ENCODE measurements at places on chromosomes 3 and 15.
A peak's percentile ranks its signal among the peaks of the same experiment; 100 is the strongest.

GRCh38 chr3:76346690-76347089, 561.3 kb upstream of the ZNF717 start:
- no peak overlapping the region for H3K27ac ChIP-seq
- H3K4me1 ChIP-seq: no peaks in the 10 kb centered on the region
- DNase-seq: no peak
- no peaks in the 10 kb centered on the region for H3K36me3 ChIP-seq

DNA sequence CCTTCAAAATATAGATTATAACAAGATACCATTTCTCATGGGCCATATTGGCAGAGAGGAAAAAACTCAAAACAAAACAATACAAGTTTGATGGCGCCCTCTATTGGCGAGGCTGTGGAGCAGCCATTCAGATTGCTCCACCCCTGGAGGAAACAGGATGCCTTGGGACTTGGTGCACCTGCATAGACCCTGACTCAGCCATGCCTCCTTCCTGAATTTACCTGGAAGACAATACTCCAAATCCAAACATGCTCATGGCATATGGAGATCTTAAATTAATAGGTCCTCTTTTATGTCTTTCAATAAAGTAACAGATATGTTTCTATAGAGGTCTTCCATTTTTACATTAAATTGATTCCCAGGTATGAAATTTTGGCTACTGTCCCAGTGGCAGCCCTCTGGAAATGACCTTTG, 90.0 kb downstream of the APBA2 start:
- no peaks in the 10 kb centered on the region for H3K4me1 ChIP-seq
- peaks cover 7% of the 10 kb centered on the region for H3K27me3 ChIP-seq
- H3K27ac ChIP-seq: no peak overlapping the region
- no peaks in the 10 kb centered on the region for H3K36me3 ChIP-seq
- H3K4me3 ChIP-seq: no peak overlapping the region

GRCh38 chr15:65954289-65954741, 85.0 kb downstream of the RAB11A start:
- H3K4me3 ChIP-seq: no peak overlapping the region
- peaks cover 6% of the 10 kb centered on the region for H3K4me1 ChIP-seq
- H3K36me3 ChIP-seq: no peaks in the 10 kb centered on the region
- H3K27ac ChIP-seq: no peak overlapping the region

DNA sequence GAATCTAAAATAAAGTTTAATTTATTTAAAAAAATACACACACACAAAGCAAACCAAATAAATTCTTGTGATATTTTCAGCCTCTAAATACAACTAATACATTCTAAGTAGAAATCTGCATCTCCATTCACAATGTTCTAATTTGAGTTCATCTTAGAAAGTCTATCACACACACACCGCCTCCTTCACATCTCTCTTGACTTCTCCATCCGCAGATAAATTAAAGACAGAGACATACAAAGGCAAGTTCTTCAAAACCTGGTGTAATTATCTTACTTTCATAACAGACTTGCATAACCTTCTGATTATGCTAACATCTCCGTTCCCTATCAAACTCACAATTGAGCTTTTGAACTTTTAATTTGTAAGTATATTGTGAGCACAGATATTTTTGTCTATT, 657.3 kb downstream of the VGLL3 start:
- H3K27me3 ChIP-seq: no peaks in the 10 kb centered on the region
- H3K27ac ChIP-seq: no peak overlapping the region
- no peaks in the 10 kb centered on the region for H3K36me3 ChIP-seq
- H3K4me1 ChIP-seq: no peaks in the 10 kb centered on the region
- no peak for DNase-seq
- no peak overlapping the region for H3K4me3 ChIP-seq

GRCh38 chr15:101342056-101342455, 47.0 kb upstream of the SNRPA1 start:
- no peaks in the 10 kb centered on the region for H3K36me3 ChIP-seq
- no peak overlapping the region for H3K4me3 ChIP-seq
- H3K27ac ChIP-seq: no peak overlapping the region
- peaks cover 25% of the 10 kb centered on the region for H3K27me3 ChIP-seq

DNA sequence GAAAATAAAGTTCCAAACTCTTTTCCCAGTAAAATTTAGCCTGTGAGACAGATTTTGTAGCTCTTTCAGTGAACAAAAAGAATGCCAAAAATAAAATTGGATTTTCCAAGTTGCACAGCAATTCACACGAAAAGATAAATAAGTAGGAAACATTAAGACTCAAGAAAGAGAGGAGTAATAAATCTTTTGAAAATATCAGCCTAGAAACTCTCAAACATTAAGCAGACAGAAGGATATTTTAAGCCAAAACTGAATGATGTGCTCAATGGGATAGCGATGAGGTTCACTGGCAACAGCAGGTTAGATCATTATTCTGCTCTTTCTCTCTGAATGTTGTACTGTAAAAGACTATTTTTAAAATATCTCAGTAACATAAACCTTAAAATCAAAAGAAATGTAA, 115.0 kb downstream of the STAG1 start:
- H3K27ac ChIP-seq: no peak overlapping the region
- no peak for DNase-seq
- H3K4me1 ChIP-seq: peaks cover 46% of the 10 kb centered on the region
- peaks cover 5% of the 10 kb centered on the region for H3K36me3 ChIP-seq

DNA sequence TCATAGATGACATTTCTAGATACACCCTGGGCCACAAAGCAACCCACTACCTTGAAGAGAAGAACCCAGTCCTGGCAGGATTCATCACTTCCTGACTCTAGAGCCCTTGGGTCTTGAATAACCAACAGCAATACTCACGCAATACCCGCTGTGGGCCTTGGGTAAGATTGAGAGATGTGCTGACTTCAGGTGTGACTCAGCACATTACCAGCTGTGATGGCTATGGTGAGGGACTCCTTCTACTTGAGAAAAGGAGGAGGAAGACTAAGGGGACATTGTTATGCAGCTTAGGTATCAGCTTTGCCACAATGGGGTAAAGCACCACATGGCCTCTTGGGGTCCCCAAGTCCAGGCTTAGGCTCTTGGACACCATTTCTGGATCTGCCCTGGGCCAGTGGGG, 14.9 kb downstream of the C3orf33 start:
- H3K27me3 ChIP-seq: no peaks in the 10 kb centered on the region
- H3K36me3 ChIP-seq: peaks cover 28% of the 10 kb centered on the region
- no peak overlapping the region for H3K4me3 ChIP-seq
- H3K27ac ChIP-seq: no peak overlapping the region

DNA sequence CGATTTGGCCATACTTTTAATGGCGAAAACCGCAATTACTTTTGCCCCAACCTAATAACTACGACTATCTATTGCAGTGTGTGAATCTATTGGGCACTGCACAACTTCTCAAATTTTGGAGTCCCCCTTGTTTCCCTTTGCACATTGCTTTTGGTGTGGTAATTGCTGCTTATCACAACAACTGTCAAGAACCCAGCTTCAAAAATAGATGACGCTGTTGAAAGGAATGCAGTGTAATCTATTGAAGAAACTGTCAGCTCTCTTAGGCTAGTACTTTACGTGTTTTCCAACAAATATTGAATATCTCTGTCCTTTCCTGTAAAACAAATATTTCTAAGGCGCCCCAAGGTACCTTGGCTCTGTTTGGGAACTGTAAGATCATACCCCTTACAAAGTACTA, 222.8 kb upstream of the UBE2E2 start:
- peaks cover 7% of the 10 kb centered on the region for H3K4me1 ChIP-seq
- no peak overlapping the region for H3K4me3 ChIP-seq
- no peak for DNase-seq
- no peak overlapping the region for H3K27ac ChIP-seq

DNA sequence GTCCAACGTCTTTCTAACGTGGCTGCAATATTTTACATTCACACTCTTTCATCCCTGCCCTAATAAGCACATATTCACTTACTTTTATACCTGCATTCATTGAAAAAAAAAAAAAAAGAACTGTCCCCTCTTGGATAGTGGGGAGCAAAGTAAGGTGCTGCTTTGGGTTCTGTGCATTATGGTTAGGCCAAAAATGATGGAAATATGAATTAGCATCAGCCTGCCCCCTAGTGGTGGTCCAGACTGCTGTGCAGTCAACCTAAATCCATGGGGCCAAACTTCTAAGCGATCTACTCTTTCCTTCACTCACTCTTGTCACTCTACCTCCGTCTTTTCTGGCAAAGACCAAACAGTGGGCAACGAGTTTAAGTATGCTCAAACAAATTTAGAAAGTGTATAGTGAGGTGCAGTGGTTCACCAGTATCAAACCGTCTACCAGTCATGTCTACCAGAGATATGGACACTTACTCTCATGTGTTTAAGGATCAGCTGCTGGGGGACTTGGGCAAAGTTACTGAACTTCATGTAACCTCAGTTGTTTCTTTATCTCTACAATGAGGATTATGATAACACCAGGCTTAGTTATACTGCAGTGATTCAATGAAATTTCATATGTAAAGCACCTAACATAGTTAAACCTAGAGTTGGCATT, 61.5 kb upstream of the GRM7 start:
- no peak for DNase-seq
- no peaks in the 10 kb centered on the region for H3K4me1 ChIP-seq
- H3K27ac ChIP-seq: no peak overlapping the region
- no peak overlapping the region for H3K4me3 ChIP-seq
- peaks cover 2% of the 10 kb centered on the region for H3K27me3 ChIP-seq
- H3K36me3 ChIP-seq: no peaks in the 10 kb centered on the region

DNA sequence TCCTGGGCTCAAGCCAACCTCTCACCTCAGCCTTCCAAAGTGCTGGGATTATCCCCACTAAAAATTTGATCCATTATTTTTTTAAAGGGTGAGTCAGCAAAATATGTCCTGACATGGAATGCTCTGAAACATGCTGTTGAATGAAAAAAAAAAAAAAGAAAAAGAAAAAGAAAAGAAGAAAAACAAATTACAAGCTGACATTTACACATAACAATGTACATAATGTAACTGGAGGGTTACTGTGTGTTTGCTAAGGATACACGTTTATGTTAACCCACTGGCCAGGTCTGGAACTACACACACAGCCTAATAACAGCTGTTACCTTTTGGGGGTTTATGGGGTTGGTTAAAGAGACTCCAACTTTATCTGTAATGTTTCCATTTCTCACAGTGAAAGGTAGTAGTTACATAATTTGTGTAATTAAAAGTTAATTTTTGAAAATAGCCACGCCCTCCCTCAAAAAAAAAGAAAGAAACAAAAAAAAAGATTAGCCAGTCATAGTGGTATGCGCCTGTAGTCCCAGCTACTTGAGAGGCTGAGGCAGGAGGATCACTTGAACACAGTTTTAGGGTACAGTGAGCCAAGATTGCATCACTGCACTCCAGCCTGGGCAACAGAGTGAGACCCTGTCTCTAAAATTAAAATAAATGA, 3.1 kb upstream of the MESP2 start:
- no peak overlapping the region for H3K4me3 ChIP-seq
- H3K4me1 ChIP-seq: peaks cover 2% of the 10 kb centered on the region
- no peaks in the 10 kb centered on the region for H3K36me3 ChIP-seq
- H3K27me3 ChIP-seq: no peaks in the 10 kb centered on the region
- DNase-seq: no peak

DNA sequence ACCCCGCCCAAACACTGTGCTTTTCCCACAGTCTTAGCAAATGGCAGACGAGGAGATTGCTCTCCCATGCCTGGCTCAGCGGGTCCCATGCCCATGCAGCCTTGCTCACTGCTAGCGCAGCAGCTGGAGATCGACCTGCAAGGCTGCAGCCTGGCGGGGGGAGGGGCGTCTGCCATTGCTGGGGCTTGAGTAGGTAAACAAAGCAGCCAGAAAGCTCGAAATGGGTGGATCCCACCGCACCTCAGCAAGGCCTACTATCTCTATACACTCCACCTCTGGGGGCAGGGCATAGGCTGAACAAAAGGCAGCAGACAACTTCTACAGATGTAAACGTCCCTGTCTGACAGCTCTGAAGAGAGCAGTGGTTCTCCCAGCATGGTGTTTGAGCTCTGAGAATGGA, 27.2 kb upstream of the WDR5B start:
- H3K4me3 ChIP-seq: no peak overlapping the region
- H3K27ac ChIP-seq: no peak overlapping the region
- peaks cover 12% of the 10 kb centered on the region for H3K4me1 ChIP-seq

- H3K4me1 ChIP-seq: peaks cover 18% of the 10 kb centered on the region
- no peak overlapping the region for H3K4me3 ChIP-seq
- H3K36me3 ChIP-seq: no peaks in the 10 kb centered on the region
- no peak overlapping the region for H3K27ac ChIP-seq
- DNase-seq: no peak
These were observed 98.6 kb downstream of the FBLN2 start for GRCh38 chr3:13647298-13648059.

- no peak for DNase-seq
- no peaks in the 10 kb centered on the region for H3K36me3 ChIP-seq
- no peak overlapping the region for H3K27ac ChIP-seq
- H3K27me3 ChIP-seq: no peaks in the 10 kb centered on the region
- no peaks in the 10 kb centered on the region for H3K4me1 ChIP-seq
These were observed 83.2 kb downstream of the GADL1 start for GRCh38 chr3:30811151-30811795.

GRCh38 chr3:101133652-101134051, 140.4 kb upstream of the ABI3BP start:
- no peaks in the 10 kb centered on the region for H3K36me3 ChIP-seq
- peaks cover 16% of the 10 kb centered on the region for H3K4me1 ChIP-seq
- no peaks in the 10 kb centered on the region for H3K27me3 ChIP-seq
- no peak overlapping the region for H3K27ac ChIP-seq
- no peak overlapping the region for H3K4me3 ChIP-seq
- no peak for DNase-seq

GRCh38 chr3:40876496-40876895, 322.8 kb upstream of the CTNNB1 start:
- no peaks in the 10 kb centered on the region for H3K27me3 ChIP-seq
- H3K4me1 ChIP-seq: no peaks in the 10 kb centered on the region
- DNase-seq: no peak
- no peak overlapping the region for H3K27ac ChIP-seq
- H3K36me3 ChIP-seq: no peaks in the 10 kb centered on the region

DNA sequence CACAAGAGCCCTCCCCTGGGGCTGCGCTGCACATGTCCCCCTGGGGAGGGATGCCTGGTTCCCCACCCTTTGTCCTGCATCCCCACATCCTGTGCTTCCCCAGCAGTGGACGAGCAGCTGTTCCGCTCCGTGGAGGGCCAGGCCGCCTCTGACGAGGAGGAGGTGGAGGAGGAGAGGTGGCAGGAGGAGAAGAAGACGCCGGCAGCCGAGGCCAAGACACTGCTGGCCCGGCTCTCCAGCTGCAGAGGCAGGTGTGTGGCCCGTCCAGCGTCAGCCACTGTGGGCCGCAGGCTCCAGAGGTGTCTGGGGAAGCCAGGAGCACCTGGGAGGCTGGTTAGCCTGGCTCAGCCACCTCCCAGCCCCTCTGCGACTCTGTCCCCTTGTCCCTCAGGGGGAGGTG, 27.9 kb upstream of the GP9 start:
- no peak overlapping the region for H3K4me3 ChIP-seq
- no peaks in the 10 kb centered on the region for H3K36me3 ChIP-seq
- DNase-seq: no peak
- H3K27ac ChIP-seq: no peak overlapping the region

GRCh38 chr3:139357899-139358298, 14.1 kb downstream of the MRPS22 start:
- H3K4me3 ChIP-seq: no peak overlapping the region
- no peak for DNase-seq
- peaks cover 86% of the 10 kb centered on the region for H3K36me3 ChIP-seq
- peak overlapping the region; percentile 15 for H3K27ac ChIP-seq
- no peaks in the 10 kb centered on the region for H3K27me3 ChIP-seq

- DNase-seq: no peak
- H3K27me3 ChIP-seq: no peaks in the 10 kb centered on the region
- H3K4me1 ChIP-seq: no peaks in the 10 kb centered on the region
- H3K36me3 ChIP-seq: no peaks in the 10 kb centered on the region
- no peak overlapping the region for H3K4me3 ChIP-seq
These were observed 1239.5 kb downstream of the SI start for GRCh38 chr3:163838769-163839168.

- H3K27me3 ChIP-seq: peaks cover 2% of the 10 kb centered on the region
- no peak for DNase-seq
- no peaks in the 10 kb centered on the region for H3K36me3 ChIP-seq
These were observed 19.2 kb downstream of the P3H2 start for GRCh38 chr3:190101320-190102011.

Data from activated B cell treated with CpG ODN at 0.5 μM for 24 hours (primary cell).